A549 (cell line): ENCODE measurements at places on chromosomes 12 and 14. TPM values are rescaled to one million over a fixed set of nuclear protein-coding genes. Genes with fewer than 3 reads are reported as not detected.

Gene MYF5
- polyA plus RNA-seq: not detected in 3 replicates

Gene HOXC4
- polyA plus RNA-seq: 2.8 to 4.0 TPM (median 3.5 TPM) in 3 replicates

Gene RPL10L
- not detected in 3 replicates for polyA plus RNA-seq

Gene DUSP16
- 13.1 to 19.0 TPM (median 18.2 TPM) in 3 replicates for polyA plus RNA-seq

Gene KRT73
- polyA plus RNA-seq: not detected in 3 replicates

DNA sequence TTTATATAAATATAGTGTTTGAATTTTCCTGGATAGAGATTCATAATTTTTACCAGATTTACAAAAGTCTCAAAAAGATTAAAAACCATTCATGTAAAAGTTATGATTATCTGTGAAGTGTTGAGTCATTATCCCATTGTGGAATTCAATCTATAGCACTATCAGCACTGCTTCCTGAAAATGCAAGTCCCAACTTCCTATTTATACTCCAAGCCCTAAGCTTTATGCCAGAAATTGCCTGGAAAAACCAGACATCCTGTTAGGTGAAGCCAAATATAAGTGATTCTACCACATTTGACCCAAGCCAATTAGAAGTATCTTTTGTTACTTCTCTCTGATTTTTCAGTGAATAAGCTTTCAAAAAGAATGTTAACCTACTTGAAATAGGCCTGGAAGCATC is 129.1 kb downstream of the GPR135 start:
- DNase-seq: no peak

GRCh38 chr14:100611811-100612480 is 24.7 kb upstream of the BEGAIN start:
- DNase-seq: no peak

DNA sequence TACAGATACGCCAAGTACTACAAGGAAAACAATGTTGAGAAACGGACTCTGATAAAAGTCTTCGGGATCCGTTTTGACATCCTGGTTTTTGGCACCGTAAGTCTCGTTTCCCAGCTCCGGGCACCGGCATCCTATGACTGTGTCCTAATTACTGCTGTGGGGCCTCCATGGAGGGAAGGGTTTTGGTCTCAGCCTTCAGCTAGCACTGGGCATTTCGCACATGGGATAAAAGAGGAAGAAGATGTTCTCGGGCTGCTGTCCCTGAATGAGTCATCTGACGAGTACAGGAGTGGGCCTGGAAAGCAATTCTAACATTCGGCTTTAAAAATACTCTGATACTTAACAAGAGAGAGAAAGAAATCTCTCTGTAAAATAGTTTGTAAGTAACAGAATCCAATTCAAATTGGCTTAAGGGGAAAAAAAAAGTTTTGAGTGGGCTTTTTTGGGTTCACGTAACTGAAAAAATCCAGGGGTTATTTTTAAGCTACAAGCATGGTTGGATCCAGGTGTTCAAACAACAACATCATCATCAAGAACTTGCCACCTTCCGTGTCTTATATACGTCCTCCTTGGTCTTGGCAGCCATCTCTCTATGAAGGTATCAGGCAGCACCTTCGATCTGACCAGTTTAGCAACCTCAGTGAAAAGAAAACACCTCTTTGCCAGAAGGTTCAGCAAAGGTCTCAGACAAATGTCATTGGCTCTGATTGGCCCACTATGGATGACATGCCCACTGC is 34.4 kb upstream of the P2RX4 start:
- no peak for DNase-seq

DNA sequence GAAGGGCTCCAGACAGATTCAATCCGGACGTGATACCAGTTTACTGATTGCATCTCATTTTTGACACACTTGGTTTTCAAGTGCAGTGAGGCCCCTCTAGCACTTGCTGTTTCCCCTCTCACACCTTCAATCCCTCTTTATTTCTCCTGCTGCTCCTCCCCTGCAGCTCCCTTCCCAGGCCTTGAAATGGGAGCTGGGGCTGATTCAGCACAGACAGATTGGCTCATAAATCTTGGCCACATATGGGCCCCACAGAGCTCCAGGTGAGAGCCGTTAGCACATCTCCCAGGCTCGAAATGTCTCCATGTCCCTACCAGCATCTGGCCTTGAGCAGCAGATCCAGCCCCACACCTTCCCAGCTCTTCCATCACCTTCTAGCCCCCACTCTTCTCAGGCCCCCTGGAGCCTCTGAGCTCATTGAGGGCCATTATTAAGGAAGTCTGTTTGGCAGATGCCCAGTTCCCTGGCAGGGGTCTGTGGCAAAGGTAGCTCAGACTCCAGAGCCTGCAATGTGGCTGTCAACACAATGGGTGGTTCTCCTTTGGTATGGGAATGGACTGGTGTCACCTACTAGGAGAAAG is 220.3 kb upstream of the FKBP4 start:
- DNase-seq: no peak

DNA sequence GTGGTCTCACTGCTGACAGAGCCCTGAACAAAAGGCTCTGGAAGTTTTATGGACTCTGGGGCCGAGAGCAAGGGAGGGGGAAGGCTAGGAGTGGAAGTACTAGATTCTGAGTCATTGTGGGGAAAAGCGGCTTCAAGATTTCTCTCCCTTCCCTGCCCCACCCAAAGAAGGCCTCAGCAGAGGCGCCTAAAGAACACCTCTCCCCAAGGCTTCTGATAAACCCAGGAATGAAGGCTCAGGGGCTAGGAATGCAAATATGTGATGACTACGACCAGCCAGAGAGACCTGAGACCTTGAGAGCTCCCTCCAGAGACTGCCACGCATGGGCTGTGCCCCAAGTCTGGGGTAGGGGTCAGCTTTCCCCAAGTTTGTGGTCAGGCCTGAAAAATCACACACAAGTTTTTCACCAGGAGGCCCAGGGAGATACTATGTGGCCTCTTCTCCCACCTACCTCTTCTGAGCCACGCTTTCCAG is 130.7 kb upstream of the HIF1A start:
- peak; percentile 79 for DNase-seq

DNA sequence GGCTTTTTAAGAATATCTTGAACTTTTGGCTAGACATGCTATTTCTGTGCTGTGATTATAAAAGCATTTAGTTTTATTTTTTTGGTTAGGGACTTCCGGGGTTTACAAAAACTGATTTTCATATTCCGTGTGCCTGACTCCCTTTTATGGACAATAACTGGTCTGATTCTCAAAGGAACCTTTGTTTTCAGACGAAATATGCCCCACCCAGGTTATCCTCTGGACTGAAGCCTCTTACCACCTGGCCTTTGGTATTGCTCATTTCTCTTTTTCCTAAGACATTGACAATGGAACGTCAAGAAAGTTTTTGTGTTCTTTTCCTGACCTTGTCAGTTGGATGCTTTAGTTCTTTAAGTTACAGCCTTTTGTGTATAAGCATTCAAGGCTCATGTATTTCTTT is 10.8 kb downstream of the TIGAR start:
- DNase-seq: no peak

DNA sequence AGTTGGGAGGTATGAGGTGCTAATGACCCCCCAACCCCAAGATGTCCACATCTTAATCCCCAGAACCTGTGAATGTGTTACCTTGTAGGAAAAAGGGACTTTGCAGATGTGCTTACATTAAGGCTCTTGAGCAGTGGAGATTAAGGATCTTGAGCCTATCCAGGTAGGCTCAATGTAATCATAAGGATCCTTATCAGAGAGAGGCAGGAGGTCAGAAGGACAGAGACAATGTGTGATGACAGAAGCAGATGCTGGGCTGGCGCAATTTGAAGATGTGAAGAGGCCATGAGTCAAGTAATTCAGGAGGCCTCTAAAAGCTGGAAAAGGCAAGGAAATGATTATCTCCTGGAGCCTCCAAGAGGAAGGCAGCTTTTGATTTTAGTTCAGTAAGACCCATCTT is 90.4 kb upstream of the MAX start:
- no peak for DNase-seq

- no peak for DNase-seq
Observed at GRCh38 chr12:121723200-121723599, 10.6 kb downstream of the TMEM120B start.

DNA sequence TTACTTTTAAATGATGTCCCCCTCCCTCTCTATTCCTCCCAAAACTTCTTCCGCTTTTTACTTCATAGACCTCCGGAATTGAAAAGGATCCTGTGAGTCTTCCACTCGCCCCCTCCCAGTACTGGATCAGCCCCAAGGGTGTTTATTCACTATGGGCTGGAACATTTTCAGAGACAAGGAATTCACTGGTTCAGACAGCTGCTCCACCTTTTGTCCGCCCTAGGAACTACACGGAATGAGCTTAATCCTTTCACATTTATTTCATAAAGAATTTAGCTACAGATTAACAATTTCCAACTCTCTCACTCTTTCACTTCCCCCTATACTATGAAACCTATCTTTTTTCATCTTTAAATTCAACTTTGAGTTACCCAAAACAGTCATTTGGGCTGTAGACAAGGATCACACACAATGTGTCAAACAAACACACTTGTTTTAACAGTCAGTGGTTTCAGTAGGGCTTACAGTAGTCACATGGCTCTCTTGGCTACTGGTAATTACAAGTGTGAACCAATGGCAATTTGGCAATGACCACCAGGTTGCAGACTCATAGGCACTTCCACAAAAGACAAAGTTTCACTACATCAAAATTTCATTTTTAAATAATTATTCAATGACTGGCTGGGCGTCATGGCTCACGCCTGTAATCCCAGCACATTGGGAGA is 20.6 kb downstream of the CNIH1 start:
- DNase-seq: peak; percentile 53

GRCh38 chr12:102169922-102170621 is 27.6 kb downstream of the PMCH start:
- DNase-seq: no peak

- no peak for DNase-seq
Observed at GRCh38 chr14:60544659-60545058, 35.7 kb downstream of the SIX6 start.

GRCh38 chr12:11880381-11880780 is 190.4 kb upstream of the BCL2L14 start:
- DNase-seq: no peak
